ENCODE measurements at places on chromosomes 16 and 17.

GRCh38 chr16:76816475-76816874 lies 374.5 kb upstream of the MON1B start:
- no peak for DNase-seq

- no peak for DNase-seq
Observed at GRCh38 chr17:21538615-21539014, 153.7 kb upstream of the KCNJ18 start.

DNA sequence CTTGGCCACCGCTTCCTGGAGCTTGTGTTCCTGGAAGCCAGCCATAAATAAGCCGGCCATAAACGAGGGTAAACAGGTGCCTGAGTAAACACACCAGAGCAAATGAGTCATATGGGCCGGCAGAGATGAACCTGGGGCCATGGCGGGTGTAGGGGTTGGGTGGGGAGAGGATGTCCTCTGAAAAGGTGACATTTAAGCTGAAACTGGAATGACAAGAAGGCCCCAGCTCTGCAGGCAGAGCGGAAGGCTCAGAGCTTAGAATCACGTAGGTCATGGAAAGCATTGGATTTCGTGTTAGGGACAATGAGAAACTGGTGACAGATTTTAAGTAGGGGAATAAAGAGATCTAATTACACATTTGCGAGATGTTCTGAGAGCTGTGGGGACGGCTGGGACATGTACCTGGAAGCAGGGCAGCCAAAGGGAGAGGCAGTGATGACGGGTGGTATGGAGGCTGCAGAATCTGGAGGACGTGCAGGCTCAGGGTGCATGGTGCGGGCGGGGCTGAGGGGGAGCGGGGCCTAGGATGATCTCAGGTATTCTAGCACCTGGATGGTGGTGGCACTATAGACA lies 8.1 kb upstream of the DNASE1 start:
- DNase-seq: peak; percentile 87

DNA sequence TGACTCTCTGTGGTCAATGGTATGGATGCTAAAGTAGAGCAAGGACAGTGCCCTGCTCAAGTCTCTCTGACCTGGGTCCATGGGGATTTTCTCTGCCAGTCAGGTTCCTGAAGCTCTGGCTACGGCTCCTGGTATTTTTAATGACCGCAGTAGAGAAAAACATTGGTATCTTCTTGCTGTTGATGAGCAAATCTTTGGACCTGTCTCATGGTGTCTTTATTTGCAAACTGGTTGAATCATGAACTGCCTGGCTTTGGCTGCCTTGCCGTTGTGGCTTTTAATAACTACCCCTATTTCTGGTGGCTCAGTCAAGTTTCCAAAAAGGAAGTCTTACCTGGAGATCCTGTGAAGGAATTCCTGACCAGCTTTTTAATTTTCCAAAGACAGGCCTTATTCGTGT lies 8.7 kb downstream of the FAM234A start:
- no peak for DNase-seq

- DNase-seq: peak; percentile 18
Observed at GRCh38 chr17:63652106-63652505, 29.9 kb downstream of the MAP3K3 start.

- no peak for DNase-seq
Observed at GRCh38 chr16:87491522-87492290, 1.1 kb downstream of the ZCCHC14 start.

- no peak for DNase-seq
Observed at GRCh38 chr16:27108826-27109665, 42.3 kb downstream of the C16orf82 start.

GRCh38 chr16:57667526-57668262 lies 412 bp upstream of the ADGRG3 start:
- DNase-seq: no peak

DNA sequence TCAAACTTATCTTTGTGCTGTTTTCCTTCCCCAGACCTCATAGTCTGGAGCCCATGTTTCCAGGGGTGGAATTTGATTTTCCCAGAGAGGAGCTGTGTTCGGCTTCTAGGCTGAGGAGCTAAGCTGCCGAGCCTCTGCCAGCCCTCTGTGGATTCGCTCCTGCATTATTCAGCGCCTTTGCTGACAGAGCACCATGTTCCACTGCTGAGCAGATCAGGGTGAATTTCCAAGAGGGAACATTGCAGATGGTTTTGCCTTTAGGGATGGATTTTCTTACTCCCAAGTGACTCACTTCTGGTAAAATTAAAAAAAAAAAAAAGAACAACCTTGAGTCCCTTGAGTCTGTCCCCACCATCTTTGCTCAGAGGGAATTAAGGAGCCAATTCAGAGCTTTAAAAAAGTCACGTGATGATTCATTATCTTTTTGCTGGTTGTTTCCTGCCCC lies 229.5 kb downstream of the PRKCA start:
- no peak for DNase-seq

- no peak for DNase-seq
Observed at GRCh38 chr17:79017546-79018369, 6.2 kb upstream of the C1QTNF1 start.

- DNase-seq: no peak
Observed at GRCh38 chr16:35177851-35178250, 1718.4 kb downstream of the TP53TG3F start.

- no peak for DNase-seq
Observed at GRCh38 chr17:65039336-65039988, 17.1 kb downstream of the GNA13 start.

DNA sequence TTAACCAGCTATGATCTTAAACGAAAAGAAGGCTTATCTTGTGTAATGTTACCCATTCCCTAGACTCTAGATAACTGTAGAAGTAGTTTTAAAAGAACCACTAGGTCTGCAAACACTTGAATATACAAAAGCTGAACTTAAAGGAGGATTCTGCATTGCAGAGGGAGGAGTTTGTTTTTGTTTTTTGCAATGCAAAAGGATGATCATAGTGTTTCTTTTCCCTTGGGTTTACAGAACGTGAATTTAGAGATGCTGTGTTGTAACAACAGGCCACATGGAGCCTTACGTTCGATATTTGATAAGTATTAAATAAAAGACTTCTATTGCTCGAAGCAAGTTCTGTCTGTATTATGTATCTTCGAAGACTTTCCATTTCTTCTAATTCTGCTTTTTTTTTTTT lies 77.6 kb downstream of the CHD9 start:
- DNase-seq: no peak

GRCh38 chr17:6572972-6573370 lies 16.6 kb upstream of the PITPNM3 start:
- DNase-seq: no peak
